Activated CD4-positive, alpha-beta T cell treated with anti-CD3 and anti-CD28 coated beads for 36 hours (primary cell): ENCODE measurements at places on chromosomes 5 and 9. TPM values are rescaled to one million over a fixed set of nuclear protein-coding genes. Genes with fewer than 3 reads are reported as not detected.
A peak's percentile ranks its signal among the peaks of the same experiment; 100 is the strongest.

- peak; percentile 70 for DNase-seq
Measured at GRCh38 chr5:126780165-126780827, 3.4 kb downstream of the LMNB1 start.

- no peak for DNase-seq
Measured at GRCh38 chr9:99336531-99336930, 114.4 kb downstream of the SEC61B start.

DNA sequence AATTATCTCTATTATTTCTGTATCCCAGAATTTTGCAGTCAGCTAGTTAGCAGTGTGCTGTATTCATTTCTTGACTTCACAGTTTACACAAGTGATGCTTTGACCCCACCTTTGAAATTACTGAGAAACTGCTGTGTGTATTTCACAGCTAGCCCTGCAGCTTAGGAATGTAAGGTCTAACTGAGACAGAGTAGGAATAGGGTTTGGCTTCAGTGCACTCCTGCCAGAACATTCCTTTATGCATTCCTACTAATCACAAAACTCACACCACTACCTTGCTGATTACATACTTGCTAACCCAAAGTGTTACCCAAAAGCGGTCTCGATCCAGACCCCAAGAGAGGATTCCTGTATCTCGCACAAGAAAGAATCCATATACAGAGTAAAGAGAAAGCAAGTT lies 551.8 kb downstream of the CDH9 start:
- DNase-seq = no peak

DNA sequence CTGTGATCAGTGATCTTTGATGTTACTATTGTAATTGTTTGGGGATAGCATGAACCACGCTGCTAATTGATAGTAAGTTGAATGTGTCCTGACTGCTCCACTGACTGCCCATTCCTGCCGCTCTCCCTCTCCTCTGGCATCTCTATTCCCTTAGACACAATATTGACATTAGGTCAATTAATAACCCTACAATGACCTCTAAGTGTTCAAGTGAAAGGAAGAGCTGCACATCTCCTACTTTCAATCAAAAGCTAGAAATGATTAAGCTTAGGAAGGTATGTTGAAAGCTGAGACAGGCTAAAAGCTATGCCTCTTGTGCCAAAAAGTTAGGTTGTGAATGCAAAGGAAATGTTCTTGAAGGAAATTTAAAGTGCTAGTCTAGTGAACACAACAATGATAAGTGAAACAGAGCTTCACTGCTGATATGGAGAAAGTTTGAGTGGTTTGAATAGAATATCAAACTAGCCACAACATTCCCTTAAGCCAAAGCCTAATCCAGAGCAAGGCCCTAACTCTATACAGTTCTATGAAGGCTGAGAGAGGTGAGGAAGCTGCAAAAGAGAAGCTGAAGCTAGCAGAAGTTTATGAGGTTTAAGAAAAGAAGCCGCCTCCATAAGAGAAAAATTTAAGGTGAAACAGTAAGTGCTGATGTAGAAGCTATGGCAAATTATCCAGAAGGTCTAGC lies 12.9 kb downstream of the CLINT1 start:
- DNase-seq = no peak

GRCh38 chr5:87788416-87788815 lies 375.7 kb upstream of the CCNH start:
- no peak for DNase-seq

DNA sequence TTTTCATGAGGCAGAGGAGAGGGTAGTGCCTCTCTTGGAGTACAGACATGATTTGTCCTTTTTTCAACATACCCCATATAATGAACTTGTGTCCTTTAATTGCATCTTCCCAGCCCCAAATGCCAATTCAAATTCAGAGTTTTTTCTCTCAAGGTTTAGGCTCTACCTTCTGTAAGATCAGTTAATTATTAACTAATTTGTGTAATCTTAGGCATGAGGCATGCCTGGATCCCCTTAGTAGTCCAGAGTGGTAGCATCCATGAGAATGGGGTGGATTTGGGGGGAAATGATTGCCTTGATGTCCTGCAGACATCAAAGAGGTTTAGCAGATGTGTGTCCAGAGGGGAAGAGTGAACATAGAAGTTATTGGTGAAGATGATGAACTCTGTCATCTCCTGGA lies 533.3 kb downstream of the LRRC70 start:
- no peak for DNase-seq

GRCh38 chr5:170638454-170639220 lies 134.8 kb downstream of the KCNIP1 start:
- peak; percentile 84 for DNase-seq

DNA sequence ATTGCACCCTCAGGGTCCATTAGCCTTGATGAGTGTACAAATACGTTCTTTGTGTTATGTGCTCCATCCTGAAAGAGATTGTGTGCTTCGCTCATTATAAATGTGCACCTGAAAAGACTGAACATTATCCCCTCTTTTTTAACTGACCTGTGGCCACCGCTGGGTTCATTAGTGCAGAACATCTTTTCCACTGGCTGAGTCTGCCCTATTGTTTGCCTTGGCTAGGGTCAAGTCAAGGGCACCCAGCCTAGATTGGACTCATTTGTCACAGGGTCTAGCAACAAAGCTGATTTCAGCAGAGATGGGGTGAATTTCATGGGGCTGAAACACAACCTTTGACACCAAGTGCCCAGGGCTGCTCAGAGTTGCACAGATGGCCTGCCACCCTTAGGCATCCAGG lies 764.1 kb upstream of the ARRDC3 start:
- DNase-seq = no peak

DNA sequence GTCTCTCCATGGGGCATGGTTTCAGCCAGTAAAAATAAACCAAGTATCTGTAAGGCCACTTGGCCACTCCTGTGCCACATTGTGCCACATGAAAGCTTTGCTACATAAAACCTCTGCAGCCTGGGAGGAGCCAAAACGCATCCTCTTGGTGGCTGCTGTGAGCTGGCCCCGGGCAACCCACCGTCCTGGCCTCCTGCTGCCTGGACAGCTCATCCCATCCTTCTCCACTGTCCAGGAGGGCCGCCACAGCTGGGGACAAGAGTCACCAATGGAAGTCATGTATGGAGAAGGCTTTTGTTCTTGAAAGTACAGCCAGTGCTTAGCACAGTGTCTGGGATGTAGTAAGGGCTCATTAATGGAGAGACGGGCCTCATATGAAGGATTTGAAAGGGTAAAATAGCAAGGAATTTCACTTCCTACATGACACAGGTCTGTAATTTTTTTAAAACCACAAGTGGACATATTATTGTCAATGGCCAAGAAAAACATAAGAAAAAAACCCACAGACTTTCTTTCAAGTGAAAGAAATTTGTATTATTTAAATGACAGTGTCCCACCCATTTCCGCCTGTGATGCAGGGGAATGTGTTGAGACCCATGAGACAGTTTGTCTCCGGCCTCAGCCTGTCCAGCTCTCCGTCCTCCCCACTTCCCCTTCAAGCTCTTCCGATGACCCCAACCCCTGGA lies 6.6 kb downstream of the PTGES start:
- DNase-seq = no peak

DNA sequence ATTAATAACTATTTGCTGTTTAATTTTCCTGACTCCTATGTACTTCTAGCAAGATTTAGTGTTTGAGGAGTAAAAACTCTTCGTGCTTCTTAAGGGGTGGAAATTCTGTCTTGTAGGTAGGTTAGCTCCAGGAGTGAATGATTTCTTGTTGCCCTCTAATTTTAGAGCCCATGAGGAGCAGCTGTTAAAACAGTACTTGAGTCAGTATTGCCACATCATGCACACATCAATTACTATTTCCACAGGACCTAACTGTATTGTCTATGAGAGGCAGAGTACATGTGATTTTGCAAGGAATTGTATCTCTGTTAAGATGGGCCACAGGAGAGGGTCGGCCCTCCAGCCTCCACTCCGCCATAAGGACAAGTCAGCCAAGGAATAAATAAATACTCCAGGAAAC lies 91.2 kb downstream of the PDZD2 start:
- DNase-seq = no peak

- DNase-seq = no peak
Measured at GRCh38 chr5:13524936-13525335, 419.6 kb downstream of the DNAH5 start.

GRCh38 chr9:78839252-78839651 lies 542.3 kb downstream of the PSAT1 start:
- no peak for DNase-seq

GRCh38 chr5:5025098-5025773 lies 114.9 kb upstream of the ADAMTS16 start:
- DNase-seq = no peak

DNA sequence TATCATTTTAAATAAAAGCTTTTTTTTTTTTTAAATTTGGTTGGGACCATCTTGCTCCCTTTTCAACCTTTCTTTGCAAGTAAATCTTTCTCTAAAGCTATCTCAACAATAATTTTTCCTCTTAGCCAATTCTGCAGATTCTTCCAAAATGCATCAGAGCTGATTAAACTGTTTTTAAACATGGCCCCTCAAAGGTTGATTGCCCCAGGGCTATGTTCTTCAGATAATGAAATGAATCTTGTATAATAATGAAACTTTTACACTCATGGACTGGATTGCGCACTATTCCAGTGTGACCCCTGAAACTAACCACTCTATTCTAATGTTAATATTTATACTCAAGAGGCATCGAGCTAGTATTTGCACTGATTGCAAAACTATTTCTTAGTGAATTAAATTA lies 222.8 kb upstream of the PRDM9 start:
- DNase-seq = no peak

DNA sequence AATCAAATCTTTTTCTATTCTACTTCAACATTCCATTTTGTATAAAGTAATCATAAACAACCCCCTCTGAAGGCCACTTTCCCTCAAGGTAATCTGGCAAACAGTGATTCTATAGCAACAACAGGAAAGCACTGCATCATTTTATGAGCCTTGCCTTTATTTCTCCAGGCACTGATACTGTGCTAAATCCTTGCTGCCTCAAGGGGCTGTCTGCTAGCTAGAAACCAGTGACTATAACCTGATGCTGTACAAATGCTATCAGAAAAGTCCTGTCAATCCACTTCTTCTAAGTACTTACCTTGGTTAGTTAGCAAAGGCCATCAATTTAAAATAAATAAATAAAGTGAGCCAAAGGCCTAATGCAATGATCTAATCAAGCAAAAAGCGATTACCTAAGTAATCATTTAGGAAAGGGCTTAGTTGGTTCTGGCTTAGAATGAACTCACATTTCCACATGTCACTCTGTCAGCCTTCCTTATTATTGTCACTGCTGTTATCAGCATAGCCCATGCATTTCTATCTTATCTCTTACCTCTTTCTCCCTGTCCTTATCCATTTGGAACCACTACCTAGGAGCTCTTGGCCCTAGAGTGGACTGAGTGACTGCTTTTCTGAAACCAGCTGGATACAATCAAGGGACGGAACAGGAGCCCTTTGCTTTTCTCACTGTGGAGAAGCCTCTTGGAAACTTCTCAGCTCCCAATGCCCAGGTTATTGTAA lies 246.1 kb upstream of the MEF2C start:
- no peak for DNase-seq

- no peak for DNase-seq
Measured at GRCh38 chr9:87537625-87538024, 40.0 kb downstream of the DAPK1 start.

DNA sequence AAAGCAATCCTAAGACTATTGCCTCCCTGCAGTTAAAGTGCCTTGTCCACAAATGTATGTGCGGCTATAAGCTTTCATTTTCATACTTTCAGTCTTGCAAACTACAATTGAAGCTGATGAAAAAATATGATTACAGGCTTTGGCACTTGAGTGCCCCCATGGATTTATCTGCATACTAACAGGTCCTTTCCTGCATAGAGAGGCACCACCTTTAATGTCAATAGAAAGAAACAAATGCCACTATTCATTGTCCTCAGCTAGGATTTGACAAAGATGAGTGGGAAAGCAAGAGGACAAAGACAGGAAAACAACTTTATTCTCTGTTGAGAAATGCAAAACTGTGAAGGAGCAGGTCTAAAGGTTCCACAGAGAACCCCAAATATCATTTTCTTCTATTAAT lies 125.7 kb upstream of the PTGER4 start:
- no peak for DNase-seq

- DNase-seq = peak; percentile 47
Measured at GRCh38 chr9:124040186-124040931, 28.8 kb downstream of the LHX2 start.

GRCh38 chr9:38082446-38083287 lies 13.6 kb upstream of the SHB start:
- no peak for DNase-seq

- peak; percentile 79 for DNase-seq
Measured at GRCh38 chr9:78121488-78121887, 89.9 kb upstream of the GNAQ start.

GRCh38 chr5:169980418-169981053 lies at the start of gene INSYN2B:
INSYN2B (minus strand) TSS chr5:169980495; CDS start chr5:169883898, 96,597 bp downstream.
- DNase-seq = peak; percentile 59

DNA sequence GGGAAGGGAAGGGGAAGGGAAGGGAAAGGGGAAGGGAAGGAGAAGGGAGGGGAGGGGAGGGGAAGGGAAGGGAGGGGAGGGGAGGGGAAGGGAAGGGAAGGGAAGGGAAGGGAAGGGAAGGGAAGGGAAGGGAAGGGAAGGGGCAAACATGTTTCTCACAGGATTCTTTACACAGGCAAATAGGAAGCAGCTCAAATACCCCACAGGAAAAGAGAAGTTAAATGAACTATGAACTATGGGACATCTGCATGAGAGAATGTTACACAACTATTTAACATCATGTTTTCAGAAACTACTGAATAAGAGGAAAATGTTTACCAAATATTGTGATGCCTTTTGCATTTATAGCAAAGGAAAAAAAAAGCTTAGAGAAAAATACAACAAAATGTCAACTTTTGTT lies 125.4 kb upstream of the SLC30A5 start:
- DNase-seq = no peak

- no peak for DNase-seq
Measured at GRCh38 chr5:54727874-54728587, 210.5 kb downstream of the SNX18 start.

Gene IFNA2
- not detected for total RNA-seq

Gene KIF20A
- 66.6 TPM for total RNA-seq

Gene ORM2
- total RNA-seq = not detected

Gene DMRT3
- not detected for total RNA-seq

Gene ADAMTS12
- not detected for total RNA-seq

Gene SPAAR
- total RNA-seq = not detected

Gene IL13
- 3.9 TPM for total RNA-seq

Gene TOR1B
- total RNA-seq = 22.1 TPM

Gene CCNO
- total RNA-seq = not detected

Gene BHMT2
- total RNA-seq = not detected

Gene AGXT2
- not detected for total RNA-seq

Gene HMMR
- total RNA-seq = 94.1 TPM

Gene ACOT12
- not detected for total RNA-seq

Gene C9
- total RNA-seq = not detected
